Right hindlimb (tissue), 1 donor: ENCODE measurements at places on chromosomes 5 and 9.
A peak's percentile ranks its signal among the peaks of the same experiment; 100 is the strongest.

GRCh38 chr9:108672475-108673190 lies 183.2 kb downstream of the ACTL7B start:
- no peak for DNase-seq

- DNase-seq = no peak
These were observed 1787.7 kb downstream of the EFNA5 start for GRCh38 chr5:105882956-105883481.

DNA sequence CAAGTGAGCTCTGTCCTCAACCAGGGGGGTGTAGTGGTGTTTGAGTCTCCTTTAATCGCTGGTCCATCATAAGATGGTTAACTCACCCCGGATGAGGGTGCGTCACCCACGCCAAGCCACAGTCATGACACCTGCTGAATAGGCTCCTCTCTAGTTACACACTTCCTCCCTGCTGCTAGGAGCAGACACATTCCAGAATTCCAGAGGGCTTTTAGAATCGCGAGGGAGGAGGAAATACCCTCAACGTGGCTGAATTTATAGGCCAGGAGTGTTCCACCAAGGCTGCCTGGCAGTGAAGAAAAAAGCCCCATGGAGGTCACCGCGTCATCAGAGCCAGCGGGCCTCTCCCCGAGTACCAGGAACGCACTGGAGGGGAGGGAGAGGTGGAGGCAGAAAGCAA lies 5.1 kb downstream of the GLRX start:
- no peak for DNase-seq

- no peak for DNase-seq
These were observed 26.7 kb downstream of the F2R start for GRCh38 chr5:76742583-76742982.

- no peak for DNase-seq
These were observed 180.0 kb upstream of the PTGER4 start for GRCh38 chr5:40499518-40500273.

DNA sequence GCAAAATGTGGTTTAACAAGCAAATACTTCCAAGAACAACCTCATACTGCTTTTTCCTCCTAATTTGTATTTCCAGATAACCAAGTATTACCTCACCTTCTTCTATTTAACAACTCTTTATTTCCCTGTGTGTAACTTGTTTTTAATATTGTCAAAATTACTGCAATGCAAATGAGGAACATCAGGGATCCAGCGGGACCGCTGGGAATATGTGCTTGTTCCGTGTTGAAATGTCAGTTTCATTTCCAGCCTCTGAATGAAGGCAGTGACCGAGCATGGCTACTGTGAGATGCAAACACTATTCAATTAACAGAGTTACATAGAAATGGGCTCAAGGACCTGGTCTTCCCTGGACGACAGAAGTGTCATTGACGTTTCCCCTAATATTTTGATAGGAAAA lies 110.8 kb upstream of the CTSL start:
- DNase-seq = no peak

DNA sequence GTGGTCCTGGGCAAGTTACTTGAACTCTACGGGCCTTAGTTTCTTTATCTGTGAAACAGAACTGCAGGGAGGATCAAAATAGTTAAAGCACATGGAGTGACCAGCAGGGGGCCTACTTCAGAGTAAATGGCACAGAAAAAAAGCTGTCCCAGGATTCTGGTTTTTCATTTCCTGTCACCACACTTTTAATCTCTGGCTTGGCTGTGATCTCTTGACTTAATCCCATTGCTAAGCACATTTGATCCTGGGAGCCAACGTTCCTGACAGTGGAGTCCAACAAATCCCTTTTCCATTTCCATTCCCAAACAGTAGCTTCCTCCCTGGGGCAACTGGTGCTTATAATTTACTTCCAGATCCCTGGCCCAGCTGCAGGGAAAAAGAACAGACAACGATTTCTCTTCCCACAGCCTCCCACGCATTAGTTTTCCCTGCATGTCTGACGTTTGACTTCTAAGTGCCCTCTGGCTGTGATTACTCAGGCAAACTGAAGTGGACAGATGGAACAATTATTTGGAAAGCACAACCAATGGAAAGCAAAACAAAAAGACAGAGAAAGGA lies 136.5 kb upstream of the STK32A start:
- peak; percentile 54 for DNase-seq

DNA sequence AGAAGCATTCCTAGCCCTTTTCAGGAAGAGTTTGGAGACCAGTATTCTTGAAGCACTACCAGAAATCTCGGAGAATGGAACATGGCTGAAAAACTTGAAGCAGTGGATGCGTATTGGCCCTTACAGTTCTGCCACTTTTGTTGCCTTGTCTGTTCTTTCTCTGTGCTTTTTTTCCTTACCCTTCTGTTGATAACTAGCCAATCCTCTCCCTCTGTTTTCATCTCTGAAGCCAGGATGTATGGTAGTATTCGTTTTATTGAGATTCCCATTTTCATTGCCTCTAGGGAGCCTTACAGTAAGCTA lies 564 bp upstream of the CCNH start:
- DNase-seq = no peak

DNA sequence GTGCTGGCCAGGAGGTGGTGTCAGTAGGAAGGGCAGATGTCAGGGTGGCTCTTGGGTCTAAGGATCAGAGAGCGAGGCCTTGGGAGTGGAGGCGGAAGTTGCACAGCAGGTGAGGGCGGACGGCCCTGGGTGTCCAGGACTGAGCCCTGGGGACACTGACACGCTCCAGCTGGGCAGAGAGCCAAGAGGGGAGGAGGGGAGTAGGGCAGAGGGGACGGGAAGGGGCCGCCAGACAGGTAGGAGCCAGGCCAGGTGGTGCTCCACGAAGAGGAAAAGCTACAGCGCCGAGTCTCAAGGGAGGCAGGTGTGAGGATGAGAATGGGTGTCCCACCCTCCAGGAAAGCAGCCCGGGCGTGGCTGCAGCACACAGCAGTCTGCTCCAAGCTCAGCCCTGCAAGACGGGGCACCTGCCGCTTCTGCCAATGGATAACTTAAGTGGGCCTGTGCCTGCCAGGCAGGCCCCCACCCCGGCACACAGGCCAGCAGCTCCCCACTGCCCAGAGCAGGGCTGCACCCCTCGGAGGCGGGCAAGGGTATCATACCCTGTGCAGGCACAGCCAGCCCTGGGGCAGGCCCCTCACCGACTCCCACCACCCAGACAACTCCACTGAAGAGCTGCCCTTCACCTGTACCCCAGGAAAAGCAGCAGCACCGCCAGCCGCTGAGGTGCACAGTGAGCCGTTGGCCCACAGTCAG lies 4.9 kb downstream of the TPRN start:
- no peak for DNase-seq
